Effector memory CD8-positive, alpha-beta T cell (primary cell): ENCODE measurements at places on chromosomes 7 and 10.

DNA sequence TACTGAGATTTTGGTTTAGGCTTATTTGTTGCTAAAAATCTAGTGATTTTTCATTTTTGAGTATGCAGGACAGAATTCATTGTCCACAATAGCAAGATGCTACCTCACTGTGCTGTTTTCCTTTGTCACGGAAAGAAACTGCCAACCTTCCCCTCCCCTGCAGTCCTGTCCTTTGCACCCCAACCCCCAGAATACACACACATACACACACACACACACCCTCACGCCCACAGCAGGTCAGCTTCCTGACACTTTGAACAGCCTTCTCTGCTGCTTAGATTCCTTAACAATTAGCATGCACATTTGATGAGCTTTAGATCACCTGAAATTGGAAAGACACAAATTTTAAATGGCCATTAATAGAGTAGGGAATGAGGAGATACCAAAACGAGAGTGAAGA, 32.1 kb downstream of the ARMC3 start:
- H3K36me3 ChIP-seq, result peaks cover 2% of the 10 kb centered on the region
- H3K4me3 ChIP-seq, result no peak overlapping the region
- no peak for DNase-seq
- no peaks in the 10 kb centered on the region for H3K4me1 ChIP-seq
- no peak overlapping the region for H3K27ac ChIP-seq
- H3K27me3 ChIP-seq, result no peaks in the 10 kb centered on the region

DNA sequence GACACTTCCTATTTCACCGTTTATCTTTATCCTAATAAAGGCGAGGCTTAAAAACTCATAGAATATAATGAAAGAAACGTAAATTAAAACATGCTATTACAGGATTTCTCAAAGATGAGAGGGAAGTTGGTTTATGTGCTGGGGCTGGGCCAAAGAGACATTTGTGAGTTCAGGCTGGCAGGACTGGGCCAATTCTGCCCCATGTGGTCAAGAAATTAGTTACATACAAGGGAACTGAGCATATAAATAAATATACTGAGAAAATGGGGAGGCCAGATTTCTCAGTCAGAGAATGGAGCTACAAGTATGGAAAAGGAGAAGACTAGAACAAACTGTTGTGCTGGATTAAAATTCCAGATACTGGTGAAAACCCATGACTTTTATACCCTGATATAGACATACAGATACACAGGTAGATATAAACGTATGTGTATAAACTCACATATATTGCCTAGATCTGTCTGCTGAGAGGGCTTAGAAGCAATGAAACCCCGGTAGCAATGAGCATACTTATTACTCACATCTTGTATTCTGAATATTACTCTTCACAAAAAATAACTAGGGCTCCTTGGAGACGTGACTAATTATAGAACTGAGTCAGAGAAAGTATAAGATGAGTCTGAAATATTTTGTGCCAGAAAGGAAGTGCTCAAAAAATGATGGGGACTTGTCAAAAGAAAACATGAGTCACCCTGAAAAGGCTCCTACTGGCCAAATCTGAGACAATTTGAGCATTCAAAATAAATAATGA, 155.7 kb upstream of the FGFR2 start:
- DNase-seq, result no peak
- H3K4me3 ChIP-seq, result no peak overlapping the region

- peaks cover 27% of the 10 kb centered on the region for H3K4me1 ChIP-seq
- no peak overlapping the region for H3K27ac ChIP-seq
- peaks cover 5% of the 10 kb centered on the region for H3K36me3 ChIP-seq
- no peak overlapping the region for H3K4me3 ChIP-seq
These were observed 3.9 kb downstream of the TSPAN15 start for GRCh38 chr10:69455006-69455763.

- no peaks in the 10 kb centered on the region for H3K4me1 ChIP-seq
- no peak overlapping the region for H3K4me3 ChIP-seq
These were observed 17.9 kb upstream of the HMX3 start for GRCh38 chr10:123117644-123118417.

DNA sequence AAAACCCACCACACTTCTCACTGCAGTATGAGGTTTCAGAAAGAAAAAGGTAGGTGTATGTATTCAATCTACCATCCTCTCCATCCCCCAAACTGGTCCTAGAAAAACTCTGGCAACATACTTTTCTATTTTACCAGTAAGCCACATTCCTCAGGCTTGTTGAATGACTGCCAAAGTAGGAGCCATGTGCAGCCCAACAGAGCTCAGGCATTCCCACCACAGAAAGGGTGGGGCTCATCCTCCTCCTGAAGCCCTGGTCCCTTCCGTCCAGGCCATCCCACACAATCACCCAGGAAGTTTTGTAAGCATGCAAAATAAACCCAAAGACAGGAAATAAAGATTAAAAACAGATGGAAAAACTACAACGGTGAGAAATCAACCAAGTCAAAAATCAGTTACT, 57.2 kb downstream of the MAD1L1 start:
- no peak for DNase-seq
- H3K27ac ChIP-seq, result peak overlapping the region; percentile 80
- no peak overlapping the region for H3K4me3 ChIP-seq
- H3K36me3 ChIP-seq, result peaks cover 4% of the 10 kb centered on the region
- peaks cover 3% of the 10 kb centered on the region for H3K4me1 ChIP-seq

DNA sequence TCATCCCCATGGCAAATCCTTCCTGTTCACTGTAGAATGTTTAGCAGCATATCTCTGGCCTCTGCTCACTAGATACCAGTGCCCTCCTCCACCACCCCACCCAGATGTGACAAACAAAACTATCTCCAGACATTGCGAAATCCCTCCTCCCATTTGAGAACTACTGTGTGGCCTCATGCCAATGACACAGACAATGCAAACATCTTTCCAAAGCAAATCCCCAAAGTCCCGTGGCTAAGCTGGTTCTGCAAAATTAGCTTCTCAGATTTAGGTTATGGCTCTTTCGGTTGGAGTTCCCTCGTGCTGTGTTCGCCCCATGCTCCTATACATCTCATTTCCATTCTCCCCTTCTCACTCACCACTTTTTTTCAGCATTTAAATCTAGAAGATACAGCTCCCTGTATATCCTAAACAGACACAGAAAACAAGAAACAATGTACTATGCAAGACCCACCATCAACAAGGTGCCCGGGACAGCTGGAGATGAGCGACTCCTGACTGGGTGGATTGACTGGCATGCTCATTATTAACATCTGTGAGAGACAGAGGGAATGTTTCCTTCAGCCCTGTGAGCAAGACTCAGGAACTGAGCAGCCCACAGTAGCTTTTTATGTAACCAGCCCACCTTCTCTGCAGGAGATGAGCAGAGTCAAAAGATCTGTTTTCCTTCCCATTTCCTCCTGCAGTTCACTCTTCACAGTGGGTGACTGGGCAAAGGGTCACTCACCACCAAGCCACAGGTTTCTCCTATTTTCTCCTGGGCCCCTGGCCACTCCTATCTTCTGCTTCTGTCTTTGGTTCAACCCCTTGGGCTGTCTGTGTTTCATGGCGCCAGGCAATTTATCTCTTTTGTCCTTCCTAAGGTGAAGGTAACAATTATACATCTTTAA, 225.7 kb upstream of the AOAH start:
- H3K4me1 ChIP-seq, result peaks cover 23% of the 10 kb centered on the region
- no peak for DNase-seq
- peak overlapping the region; percentile 8 for H3K27ac ChIP-seq
- H3K36me3 ChIP-seq, result no peaks in the 10 kb centered on the region

DNA sequence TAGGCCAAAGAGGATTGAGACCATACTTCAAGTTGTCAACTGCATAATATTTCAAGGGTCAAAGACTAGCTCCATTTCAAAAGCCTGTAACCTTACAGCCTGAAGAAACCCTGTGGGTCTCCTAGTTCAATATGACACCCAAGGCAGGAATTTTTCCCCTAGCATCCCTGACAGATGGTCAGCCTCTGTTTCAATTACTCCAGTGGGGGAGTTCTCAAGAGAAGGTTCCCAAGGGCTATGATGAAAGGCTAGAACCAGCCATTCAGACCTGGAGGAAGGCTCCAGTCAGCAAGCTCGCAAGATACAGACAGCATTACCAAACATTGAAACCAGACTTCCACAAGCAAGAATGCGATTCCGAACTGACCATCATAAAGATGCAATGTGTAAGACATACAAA, 1.6 kb downstream of the HTR7 start:
- H3K27me3 ChIP-seq, result peaks cover 80% of the 10 kb centered on the region
- H3K4me3 ChIP-seq, result peak overlapping the region; percentile 25
- peaks cover 4% of the 10 kb centered on the region for H3K36me3 ChIP-seq
- no peak overlapping the region for H3K27ac ChIP-seq
- H3K4me1 ChIP-seq, result peaks cover 10% of the 10 kb centered on the region

DNA sequence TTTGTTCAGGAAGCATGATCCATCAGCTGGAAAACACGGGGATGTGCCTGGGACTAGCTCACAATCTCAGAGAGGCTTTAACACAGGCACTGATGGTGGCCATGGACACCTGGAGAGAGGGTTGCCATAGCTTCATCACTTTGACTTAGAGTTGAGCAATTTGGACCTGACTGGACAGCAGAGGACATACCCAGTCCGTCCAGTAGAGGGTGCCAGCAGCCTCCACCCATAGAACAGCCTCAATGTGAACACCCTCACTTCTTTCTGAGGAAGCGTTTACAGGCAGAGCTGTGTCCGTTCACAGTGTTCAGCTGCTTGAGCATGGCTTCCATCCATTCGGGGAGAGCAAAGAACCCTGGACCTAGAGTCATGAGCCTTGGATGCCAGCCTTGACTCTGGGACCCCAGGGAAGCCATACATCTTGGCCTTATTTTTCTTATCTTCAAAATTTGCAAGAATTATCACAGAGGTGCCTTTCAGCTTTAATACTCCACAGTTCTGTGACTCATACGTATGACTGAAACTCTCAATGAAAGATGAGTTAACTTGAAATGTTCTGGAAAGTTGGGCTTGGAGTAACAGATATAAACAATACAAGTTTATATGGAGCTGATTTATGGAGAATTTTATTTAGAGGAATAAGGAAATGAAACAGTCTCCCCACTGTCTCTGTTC, 302.9 kb upstream of the PODXL start:
- no peak for DNase-seq
- H3K36me3 ChIP-seq, result no peaks in the 10 kb centered on the region
- H3K27me3 ChIP-seq, result peaks cover 6% of the 10 kb centered on the region
- H3K4me3 ChIP-seq, result no peak overlapping the region
- no peak overlapping the region for H3K27ac ChIP-seq

GRCh38 chr10:62666275-62666674, 138.2 kb upstream of the ADO start:
- no peaks in the 10 kb centered on the region for H3K36me3 ChIP-seq
- H3K4me3 ChIP-seq, result no peak overlapping the region
- peaks cover 18% of the 10 kb centered on the region for H3K4me1 ChIP-seq

DNA sequence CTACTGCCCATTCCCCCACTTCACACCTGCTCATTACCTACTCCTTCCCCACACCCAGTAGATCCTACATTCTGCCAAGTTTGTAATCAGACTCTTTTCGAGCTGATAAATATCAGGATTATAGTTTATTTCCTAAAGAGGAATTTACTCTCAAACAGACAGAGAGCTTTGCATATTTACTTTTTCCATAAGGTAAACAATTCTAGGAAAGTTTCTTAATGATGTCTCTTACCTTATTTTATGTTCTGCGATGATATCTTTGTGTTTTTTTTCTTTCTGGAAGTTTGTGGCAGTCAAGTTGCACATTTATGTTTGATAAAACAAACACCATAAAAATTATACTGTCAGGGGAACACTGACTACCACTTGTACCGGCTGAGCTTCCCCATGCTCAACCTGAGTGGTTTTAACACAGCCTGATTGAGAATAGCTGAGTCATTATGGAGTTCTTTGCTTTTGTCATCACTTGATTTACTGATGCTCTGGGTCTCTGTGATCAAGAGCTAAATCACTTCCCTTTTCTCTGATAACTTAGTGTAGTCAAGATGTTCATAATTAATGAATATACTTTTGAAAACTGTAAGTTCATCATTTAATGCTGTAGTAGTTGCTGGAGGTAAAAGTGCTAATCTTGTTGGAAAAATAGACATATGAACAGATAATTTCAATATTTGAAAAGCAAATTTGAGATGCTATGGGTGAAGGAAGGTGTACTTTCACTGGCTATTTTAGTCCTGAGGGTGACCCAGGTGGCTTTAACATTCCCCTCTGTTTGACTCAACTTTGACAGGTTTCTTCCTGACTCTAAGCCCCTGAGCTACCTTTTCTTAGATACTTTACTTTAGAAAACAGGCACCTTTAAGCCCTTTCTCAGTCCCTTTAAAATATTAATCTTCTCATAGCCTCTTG, 1034.5 kb upstream of the LRRTM3 start:
- H3K27me3 ChIP-seq, result no peaks in the 10 kb centered on the region
- H3K4me1 ChIP-seq, result no peaks in the 10 kb centered on the region
- H3K27ac ChIP-seq, result no peak overlapping the region
- no peak overlapping the region for H3K4me3 ChIP-seq
- H3K36me3 ChIP-seq, result no peaks in the 10 kb centered on the region

- DNase-seq, result no peak
- peaks cover 4% of the 10 kb centered on the region for H3K27me3 ChIP-seq
- H3K27ac ChIP-seq, result no peak overlapping the region
- no peaks in the 10 kb centered on the region for H3K36me3 ChIP-seq
- H3K4me3 ChIP-seq, result no peak overlapping the region
These were observed 34.3 kb downstream of the ABLIM1 start for GRCh38 chr10:114623661-114624294.

DNA sequence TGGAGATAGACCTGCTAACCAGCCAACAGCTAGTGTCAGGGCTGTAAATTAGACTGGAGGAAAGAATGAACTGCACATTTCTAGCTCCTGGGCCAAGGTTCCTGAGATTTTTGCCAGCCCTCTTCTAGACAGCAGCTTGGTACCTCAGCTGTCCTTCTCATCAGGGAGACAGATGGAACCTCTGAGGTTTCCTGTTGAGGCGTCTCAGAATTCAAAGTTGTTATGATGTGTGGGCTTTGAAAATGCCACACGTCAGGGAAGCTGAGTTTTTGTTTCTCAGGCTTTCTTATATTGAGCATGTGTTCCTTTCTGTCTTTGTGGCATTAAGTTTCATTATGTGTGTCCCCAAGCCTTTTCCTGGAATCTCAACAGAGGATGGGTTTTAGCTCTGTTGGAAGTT, 736.6 kb downstream of the AUTS2 start:
- H3K4me1 ChIP-seq, result peaks cover 16% of the 10 kb centered on the region
- peak overlapping the region; percentile 72 for H3K27ac ChIP-seq
- peak overlapping the region; percentile 57 for H3K4me3 ChIP-seq
- peak; percentile 13 for DNase-seq
- H3K27me3 ChIP-seq, result no peaks in the 10 kb centered on the region
- H3K36me3 ChIP-seq, result no peaks in the 10 kb centered on the region

GRCh38 chr10:115441907-115442545, 348.9 kb downstream of the ATRNL1 start:
- no peak overlapping the region for H3K27ac ChIP-seq
- H3K27me3 ChIP-seq, result no peaks in the 10 kb centered on the region
- no peaks in the 10 kb centered on the region for H3K36me3 ChIP-seq

GRCh38 chr10:34581801-34582532, 233.1 kb downstream of the PARD3 start:
- H3K27me3 ChIP-seq, result no peaks in the 10 kb centered on the region
- H3K4me1 ChIP-seq, result no peaks in the 10 kb centered on the region
- no peak for DNase-seq
- H3K27ac ChIP-seq, result no peak overlapping the region
- H3K4me3 ChIP-seq, result no peak overlapping the region
- no peaks in the 10 kb centered on the region for H3K36me3 ChIP-seq
